ENCODE measurements at places on chromosomes 16 and 17.

GRCh38 chr16:83233153-83233552, 574.6 kb upstream of the HSBP1 start:
- no peak for DNase-seq

DNA sequence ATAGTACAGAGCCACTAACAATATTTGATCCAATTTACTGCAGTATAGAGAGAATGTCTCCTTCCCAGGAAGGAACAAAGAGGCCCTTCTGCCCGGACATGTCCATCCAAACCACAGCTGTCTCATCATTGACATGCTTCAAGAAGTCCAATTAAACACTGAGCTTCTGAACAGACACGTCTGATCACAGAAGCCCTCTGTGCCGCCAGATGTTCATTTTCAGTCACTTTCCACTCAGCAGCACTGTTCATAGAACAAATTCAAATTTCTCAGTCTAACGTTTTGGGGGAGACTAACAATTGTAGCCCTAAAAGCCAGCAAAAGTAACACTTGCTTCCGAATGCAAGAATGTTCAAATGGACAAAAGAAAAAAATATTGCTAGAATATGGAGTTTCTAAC, 15.3 kb downstream of the ZC3H7A start:
- DNase-seq = no peak

GRCh38 chr17:73003487-73003886, 89.0 kb downstream of the SLC39A11 start:
- DNase-seq = no peak

- DNase-seq = no peak
Measured at GRCh38 chr16:11642765-11643116, 25.5 kb upstream of the SNN start.

DNA sequence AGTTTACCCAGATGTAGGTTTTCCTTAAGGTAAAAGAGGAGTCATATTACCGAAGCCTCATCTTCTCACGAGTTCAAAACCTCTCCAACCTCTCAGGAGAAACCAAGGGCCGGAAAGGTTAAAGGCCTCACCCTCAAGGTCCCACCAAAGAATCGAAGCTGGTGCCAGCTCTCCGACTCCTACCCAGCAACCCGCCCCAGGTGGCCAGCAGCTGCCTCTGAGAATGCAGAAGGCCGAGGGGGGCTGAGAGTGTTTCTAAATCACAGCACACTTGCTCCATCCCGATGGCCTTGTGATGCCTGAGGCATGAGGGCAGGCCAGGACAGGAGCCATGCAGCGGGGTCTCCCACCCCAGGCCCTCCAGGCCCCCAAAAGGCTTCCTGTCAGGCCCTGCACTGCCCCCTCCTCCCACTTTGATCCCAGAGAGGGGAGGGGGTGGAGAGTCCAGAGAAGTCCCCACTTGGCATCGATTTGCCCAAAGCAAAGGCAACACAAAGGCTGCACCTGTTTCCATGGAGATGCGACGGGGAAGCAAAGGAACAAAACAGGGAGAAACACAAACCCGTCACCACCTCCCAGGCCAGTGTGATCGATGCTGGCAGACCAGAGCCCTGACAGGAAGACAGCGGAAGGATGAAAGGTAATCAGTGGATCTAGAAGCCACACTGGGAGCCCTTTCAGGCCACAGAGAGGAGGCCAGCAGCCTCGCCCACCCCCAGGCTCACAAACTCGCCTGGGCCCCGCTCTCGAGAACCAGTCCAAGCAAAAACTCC, 39.0 kb downstream of the CUEDC1 start:
- no peak for DNase-seq

- DNase-seq = no peak
Measured at GRCh38 chr17:75249564-75249963, 11.8 kb downstream of the GGA3 start.

DNA sequence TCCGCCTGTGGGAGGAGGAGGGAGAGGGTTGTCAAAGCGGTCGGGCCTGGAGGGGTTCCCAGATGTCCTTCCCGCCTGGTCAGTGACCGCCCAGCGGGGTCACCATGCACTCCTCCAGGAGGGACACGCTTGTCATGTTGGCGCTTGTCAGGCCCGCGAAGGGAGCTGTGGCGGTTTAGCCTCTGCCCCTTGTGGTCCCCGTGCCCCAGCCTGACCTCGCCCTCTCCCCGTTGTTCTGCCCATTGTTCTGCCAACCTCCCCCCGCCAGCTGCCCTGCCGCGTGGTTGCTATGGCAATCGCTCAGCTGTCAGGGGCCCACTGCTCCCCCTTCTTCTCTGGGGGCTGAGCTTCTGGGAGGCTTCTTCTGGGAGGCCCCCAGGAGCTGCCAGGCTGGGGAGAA, 146.4 kb upstream of the CIBAR2 start:
- DNase-seq = no peak

DNA sequence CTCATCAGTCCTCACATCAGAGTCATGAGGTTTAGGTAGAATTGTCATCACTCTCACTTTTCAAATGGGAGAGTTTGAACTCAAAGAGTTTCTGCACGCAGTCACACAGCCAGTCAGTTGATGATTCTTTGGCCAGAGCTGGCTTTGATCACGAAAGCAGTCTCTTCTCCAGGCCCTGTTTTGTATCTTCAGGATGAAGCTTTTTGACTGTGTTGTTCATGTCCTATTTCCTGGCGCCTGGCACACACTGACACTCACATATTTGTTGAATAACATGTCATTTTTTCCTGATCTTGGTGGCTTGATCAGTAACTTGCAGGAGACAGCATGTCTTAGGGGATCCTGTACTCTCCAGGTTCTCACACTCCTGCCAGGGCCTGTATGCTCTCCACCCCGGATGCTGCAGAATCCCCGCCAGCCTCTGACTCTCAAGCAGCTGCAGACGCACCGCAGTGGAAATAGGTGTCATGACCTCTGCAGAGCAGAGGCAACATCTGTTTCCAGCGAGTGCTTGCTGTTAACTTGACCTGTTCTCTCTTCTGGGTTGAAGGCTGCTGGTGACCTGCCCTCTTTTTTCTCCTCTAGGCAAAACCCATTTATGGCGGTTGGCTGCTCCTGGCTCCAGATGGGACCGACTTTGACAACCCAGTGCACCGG, 33.0 kb downstream of the MPRIP start:
- peak; percentile 29 for DNase-seq

DNA sequence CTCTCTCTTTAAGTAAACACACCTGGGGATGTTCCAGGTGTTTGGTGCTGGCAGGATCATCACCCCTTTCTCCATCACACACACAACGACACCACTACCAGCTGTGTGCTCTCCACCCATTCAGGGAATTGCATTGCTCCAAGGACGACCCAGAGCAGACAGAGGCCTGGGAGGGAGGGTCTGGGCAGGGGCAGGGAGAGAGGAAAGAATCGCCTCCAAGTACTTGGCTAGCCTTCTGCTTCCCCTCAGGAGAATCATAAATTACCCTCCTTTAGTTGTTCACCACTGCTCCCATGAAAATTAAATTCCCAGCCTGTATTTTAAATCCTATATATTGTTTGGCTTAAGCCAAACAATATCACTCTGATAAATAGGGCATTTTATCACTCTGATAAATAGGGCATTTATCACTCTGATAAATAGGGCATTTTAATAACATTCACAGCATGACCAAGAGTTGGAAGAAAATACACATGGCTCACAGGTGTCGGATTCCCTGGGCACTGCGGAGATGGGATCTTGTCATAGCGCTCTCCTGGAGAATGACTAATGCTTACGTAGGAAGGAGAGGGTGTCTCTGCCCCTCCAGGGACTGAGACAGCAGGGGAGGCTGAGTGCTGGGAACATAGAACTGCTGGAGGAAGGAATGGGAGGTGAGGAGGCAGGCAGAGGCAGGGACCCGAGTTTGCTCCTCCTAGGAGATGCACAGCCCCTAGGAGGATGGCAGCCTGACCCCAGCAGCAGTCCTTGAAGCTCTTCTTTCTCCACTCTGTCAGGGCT, 673.6 kb downstream of the HS3ST4 start:
- no peak for DNase-seq

DNA sequence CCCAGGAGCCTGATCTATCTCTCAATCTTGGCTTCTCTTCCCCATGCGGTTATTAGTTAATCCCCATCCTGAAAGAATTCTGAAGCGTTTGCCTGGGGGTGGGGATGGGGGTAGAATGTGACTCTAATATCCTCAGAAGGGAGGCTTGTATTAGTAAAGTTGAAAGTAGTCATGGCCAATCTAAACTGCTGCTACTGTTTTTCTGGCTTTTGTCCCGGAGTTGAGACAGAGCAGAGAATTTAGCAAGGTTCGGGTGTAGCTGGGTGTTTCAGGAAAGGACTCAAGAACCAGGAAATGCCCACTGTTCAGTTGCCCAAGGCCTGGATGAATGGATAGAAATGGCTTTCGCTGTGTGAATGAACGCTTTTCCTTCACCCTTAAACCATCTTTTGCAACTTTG, 17.6 kb upstream of the ITGAM start:
- no peak for DNase-seq

GRCh38 chr17:61126473-61127249, 273.0 kb upstream of the TBX2 start:
- DNase-seq = no peak

- DNase-seq = no peak
Measured at GRCh38 chr16:27273330-27273669, 4.7 kb upstream of the NSMCE1 start.
